ENCODE measurements at places on chromosomes 11 and 22. TPM values are rescaled to one million over a fixed set of nuclear protein-coding genes. Genes with fewer than 3 reads are reported as not detected.

C11orf91 gene
- not detected for total RNA-seq

TMEM86A gene
- total RNA-seq = 7.4 TPM

DNA sequence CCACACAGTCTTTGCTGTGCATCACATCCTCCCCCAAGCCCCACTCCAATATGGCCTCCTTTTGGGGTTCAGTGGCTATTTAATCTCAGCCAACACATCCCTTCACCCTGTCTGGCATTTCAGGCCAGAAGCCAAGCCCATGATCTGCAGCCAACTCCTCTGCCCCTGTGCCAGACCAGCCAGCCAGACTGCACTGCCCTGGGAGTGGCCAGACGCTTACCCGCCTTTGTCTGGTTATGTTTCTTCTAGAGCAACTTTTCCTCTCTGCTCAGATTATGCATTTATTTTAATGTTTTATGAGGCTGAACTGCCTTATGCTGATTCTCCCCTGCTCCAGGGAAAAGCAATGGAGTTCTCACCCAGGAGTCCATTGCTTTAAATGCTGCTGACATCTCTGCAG is 206.7 kb upstream of the TBCEL start:
- no peaks in the 10 kb centered on the region for H3K27me3 ChIP-seq
- peak; percentile 25 for DNase-seq
- H3K27ac ChIP-seq = no peak overlapping the region
- no peak overlapping the region for H3K4me3 ChIP-seq
- no peaks in the 10 kb centered on the region for H3K36me3 ChIP-seq
- no peaks in the 10 kb centered on the region for H3K4me1 ChIP-seq

EWSR1 gene
- 214 TPM for total RNA-seq

GRCh38 chr22:39474351-39475111 is 17.7 kb downstream of the MGAT3 start:
- no peak overlapping the region for H3K4me3 ChIP-seq
- DNase-seq = no peak
- H3K36me3 ChIP-seq = peaks cover 2% of the 10 kb centered on the region
- H3K4me1 ChIP-seq = peaks cover 24% of the 10 kb centered on the region

DNA sequence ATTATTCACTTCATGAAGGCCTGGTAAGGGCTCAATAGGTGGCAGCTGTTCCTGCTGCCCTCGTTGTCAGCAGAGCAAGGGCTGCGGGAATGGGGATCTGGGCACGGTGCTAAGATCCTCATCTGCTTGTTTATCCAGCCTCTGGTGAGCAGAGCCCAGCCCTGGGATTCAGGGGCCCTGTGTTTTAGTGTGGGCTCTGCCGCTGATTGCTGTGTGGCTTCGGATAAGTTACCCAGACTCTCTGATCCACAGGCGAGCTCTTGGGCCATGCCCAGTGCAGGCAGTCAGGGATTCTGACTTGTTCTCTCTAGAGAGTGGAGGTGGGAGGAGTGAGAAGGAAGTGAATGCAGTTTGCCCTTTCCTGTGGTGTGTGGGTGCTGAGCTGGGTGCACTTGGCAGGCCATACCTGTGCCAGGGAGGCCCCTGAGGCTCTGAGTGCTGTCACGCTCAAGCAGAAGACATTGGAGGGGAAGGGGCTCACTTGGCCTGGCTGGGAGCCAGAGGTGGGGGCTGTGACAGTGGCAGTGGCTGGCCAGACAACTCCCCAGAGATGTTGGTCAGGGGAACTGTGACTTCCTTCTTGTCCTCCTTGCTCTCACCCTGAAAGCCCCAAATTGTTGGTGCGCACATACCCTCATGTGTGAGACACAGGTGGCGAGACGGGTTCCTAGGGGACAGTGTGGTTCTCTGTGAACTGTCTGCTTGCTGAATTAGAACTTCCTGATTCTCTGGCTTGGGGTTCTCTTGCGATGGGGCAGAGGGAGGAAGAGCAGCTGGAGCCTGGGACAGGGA is 43.7 kb downstream of the CD82 start:
- H3K27ac ChIP-seq = no peak overlapping the region
- no peak for DNase-seq
- H3K4me1 ChIP-seq = no peaks in the 10 kb centered on the region
- no peak overlapping the region for H3K4me3 ChIP-seq
- no peaks in the 10 kb centered on the region for H3K27me3 ChIP-seq

MRGPRX4 gene
- total RNA-seq = not detected

HBD gene
- total RNA-seq = 1.3 TPM

ASPHD2 gene
- total RNA-seq = 4.5 TPM

- peak; percentile 83 for DNase-seq
- H3K4me3 ChIP-seq = no peak overlapping the region
- H3K4me1 ChIP-seq = peaks cover 16% of the 10 kb centered on the region
- H3K27me3 ChIP-seq = no peaks in the 10 kb centered on the region
- peak overlapping the region; percentile 79 for H3K27ac ChIP-seq
Measured at GRCh38 chr11:67277231-67277961, 11.1 kb downstream of the GRK2 start.

FOLR1 gene
- 41.2 TPM for total RNA-seq

ZNF280B gene
- 1.0 TPM for total RNA-seq

BIRC3 gene
- total RNA-seq = 110 TPM

GRCh38 chr11:16030664-16031063 is 325.7 kb downstream of the SOX6 start:
- peaks cover 3% of the 10 kb centered on the region for H3K36me3 ChIP-seq
- H3K4me3 ChIP-seq = no peak overlapping the region

GRCh38 chr11:71491940-71492339 is 35.1 kb upstream of the KRTAP5-7 start:
- H3K36me3 ChIP-seq = no peaks in the 10 kb centered on the region
- DNase-seq = no peak
- no peak overlapping the region for H3K27ac ChIP-seq
- peaks cover 2% of the 10 kb centered on the region for H3K4me1 ChIP-seq

OVCH2 gene
- total RNA-seq = 2.5 TPM

KCNE3 gene
- total RNA-seq = 19.2 TPM

GRCh38 chr11:12863605-12864121 is 145.5 kb upstream of the RASSF10 start:
- no peaks in the 10 kb centered on the region for H3K36me3 ChIP-seq
- H3K4me3 ChIP-seq = no peak overlapping the region
- no peak for DNase-seq
- H3K27ac ChIP-seq = no peak overlapping the region

DNA sequence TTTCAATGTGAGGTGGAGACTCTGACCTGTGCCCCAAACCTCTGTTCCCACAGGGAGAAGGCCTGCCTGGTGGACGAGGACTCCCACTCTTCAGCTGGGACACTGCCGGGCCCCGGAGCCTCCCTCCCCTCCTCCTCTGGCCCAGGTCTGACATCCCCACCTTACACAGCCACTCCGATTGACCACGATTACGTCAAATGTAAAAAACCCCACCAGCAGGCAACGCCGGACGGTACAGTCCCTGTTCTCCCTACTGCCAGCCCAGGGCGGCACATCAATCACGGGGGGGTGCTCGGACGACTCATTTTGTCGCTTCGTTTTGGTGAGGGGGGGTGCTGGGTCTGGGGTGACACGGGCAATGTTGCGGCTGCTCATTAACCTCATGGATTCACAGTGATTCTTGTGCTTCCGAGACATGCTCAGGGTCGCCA is 83.3 kb upstream of the SUSD2 start:
- H3K4me3 ChIP-seq = no peak overlapping the region
- H3K4me1 ChIP-seq = no peaks in the 10 kb centered on the region
- peak; percentile 53 for DNase-seq

- H3K27ac ChIP-seq = no peak overlapping the region
- no peak overlapping the region for H3K4me3 ChIP-seq
- H3K27me3 ChIP-seq = no peaks in the 10 kb centered on the region
- peaks cover 36% of the 10 kb centered on the region for H3K36me3 ChIP-seq
- H3K4me1 ChIP-seq = no peaks in the 10 kb centered on the region
Measured at GRCh38 chr11:10778217-10778970, 27.3 kb downstream of the CTR9 start.

DNA sequence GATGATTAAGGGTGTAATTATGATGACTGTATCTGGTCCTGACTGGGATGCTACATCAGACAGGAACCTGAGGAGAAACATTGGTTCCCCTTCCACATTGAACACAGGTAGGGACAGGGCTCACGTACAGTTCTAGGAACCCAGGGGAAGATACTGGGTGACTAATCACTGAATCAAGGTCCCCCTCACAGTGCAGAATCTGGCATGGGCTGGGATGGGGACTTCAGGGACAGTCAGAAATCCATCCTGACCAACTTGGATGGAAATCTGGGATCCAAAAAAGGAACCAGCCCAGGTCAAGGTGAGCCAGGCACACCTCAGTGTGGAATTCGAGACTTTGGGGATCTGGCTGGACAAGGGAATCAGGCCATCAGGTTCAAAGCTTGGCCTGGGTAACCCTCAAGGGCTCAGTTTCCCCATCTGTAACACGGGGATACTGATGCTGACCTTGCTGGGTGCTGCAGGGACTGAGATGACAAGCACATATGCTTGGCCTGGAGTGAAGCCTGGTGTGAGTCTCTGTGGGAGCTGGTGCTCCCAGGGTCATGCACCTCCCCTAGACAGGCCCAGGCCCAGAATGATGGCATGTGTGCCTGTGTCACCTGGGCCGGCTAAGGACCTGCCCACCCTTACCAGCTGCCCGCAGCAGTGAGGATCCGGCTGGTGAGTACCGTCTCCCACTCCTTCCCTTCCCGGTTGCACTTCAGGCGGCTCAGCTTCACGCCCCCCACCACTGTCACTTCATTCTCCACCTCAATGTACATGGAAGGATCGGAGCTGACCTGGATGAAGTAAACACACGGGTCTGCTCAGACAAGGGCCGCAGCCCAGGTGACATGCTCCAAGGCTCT is 67.4 kb upstream of the CLTCL1 start:
- no peaks in the 10 kb centered on the region for H3K27me3 ChIP-seq
- H3K4me3 ChIP-seq = no peak overlapping the region
- DNase-seq = no peak
- no peak overlapping the region for H3K27ac ChIP-seq
- H3K36me3 ChIP-seq = peaks cover 61% of the 10 kb centered on the region
- peaks cover 2% of the 10 kb centered on the region for H3K4me1 ChIP-seq

POU2F3 gene
- total RNA-seq = 0.85 TPM

GRCh38 chr22:49152127-49152938 is 675.3 kb downstream of the BRD1 start:
- DNase-seq = no peak
- H3K27me3 ChIP-seq = no peaks in the 10 kb centered on the region
- no peak overlapping the region for H3K4me3 ChIP-seq

DNA sequence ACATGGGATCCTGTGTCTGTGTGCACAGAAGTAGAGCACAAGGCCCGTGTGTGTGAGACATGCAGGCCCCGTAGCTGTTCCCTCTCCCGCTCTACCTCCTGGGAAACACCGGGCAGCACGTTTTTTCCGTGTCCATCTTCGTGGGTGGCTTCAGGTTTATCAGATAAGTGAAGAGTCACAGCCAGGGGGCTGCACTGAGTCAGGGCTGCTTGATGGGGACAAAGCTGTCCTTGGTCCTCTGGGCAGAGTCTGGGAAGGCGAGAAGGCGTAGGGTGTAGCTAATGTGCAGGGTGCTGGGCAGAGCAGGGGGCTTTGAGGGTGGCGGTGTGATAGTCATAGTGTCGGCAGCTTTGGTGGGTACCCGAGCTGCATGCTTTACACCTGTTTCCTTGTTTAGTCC is 23.7 kb downstream of the INCENP start:
- H3K4me1 ChIP-seq = no peaks in the 10 kb centered on the region
- no peak for DNase-seq
- H3K36me3 ChIP-seq = peaks cover 11% of the 10 kb centered on the region
- H3K27ac ChIP-seq = no peak overlapping the region
- H3K4me3 ChIP-seq = no peak overlapping the region
